ENCODE measurements at places on chromosomes 2 and 18.

GRCh38 chr2:205640716-205641115 lies 41.6 kb upstream of the NRP2 start:
- DNase-seq: no peak

DNA sequence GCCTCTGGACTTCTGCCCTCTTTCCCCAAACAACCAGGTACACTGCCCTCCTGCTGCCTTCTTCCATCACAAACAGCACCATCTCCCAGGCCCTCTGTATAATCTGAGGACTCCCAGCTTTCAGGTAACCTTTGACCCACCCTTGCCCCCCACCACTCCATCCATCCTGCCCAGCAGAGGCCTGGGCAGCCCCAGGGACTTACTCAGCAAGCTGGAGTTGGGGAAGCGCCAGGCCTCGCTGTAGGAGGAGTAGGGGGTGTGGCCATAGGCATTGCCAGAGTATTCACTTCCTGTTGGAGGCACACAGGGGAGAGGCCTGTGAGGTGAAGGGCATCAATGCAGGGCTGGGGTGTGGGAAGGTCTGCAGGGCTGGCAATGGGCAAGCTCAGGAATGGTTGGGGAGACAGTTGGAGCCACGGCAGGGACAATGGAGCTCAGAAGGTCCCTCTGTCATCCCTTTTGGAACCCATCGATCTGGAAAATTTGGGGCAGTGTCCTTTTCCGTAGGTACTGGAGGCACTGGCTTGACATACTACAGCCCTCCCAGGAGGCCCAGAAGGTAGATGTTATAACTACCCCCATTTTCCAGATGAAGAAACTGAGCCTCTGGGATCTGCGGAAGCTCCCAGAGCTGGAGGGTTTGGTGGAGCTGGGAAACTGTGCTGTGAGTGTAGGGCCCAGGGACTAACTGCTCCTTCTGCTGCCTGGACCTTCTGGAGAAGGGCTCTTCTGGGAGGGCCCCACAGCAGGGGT lies 46.3 kb downstream of the PSD4 start:
- DNase-seq: no peak

- DNase-seq: no peak
Observed at GRCh38 chr18:59783138-59783537, 85.9 kb upstream of the CCBE1 start.

GRCh38 chr2:42927334-42928160 lies 135.2 kb upstream of the HAAO start:
- no peak for DNase-seq

DNA sequence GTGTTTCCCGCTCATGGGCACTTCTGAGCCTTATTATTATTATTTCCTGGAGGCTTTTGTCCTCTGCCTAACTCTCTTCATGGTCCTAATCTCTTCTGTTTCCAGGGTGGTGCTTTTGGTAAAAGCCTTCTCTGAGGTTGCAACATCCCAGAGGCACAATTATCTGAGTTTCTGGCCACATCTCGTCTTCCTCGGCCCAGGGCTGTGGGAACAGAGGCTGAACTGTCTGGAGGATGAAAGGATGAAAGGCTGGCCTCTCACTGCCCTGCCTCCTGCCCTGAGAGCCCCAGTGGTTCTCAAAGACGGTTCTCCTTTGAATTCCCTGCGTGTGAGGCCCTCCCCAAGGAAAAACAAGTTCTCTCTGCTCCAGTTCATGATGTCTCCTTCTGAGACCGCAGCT lies 13.8 kb downstream of the GYPC start:
- no peak for DNase-seq

GRCh38 chr2:222998459-222998858 lies 53.5 kb upstream of the KCNE4 start:
- no peak for DNase-seq

DNA sequence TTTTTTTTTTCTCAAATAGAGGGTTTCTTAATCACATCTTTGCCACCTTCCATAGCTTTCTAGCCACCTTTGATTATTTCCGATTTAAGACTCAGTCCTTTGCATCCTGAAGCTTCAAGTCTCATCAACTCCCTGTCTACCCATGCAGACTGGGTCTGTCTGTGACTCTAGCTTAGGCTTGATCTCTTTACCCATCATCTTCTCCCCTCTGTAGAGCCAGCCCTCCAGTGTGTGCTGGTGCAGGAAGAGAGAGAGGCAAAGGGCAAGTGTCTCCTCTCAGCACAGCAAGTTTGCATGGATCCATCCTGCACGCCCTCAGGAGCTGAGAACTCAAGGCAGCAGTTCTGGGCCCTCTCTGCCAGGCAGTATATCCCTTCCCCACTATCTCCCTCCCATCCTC lies 70.4 kb downstream of the HNRNPLL start:
- DNase-seq: no peak

GRCh38 chr2:45172760-45173392 lies 163.6 kb upstream of the SIX2 start:
- DNase-seq: no peak

GRCh38 chr2:194054313-194054712 lies 1602.7 kb upstream of the SLC39A10 start:
- no peak for DNase-seq

DNA sequence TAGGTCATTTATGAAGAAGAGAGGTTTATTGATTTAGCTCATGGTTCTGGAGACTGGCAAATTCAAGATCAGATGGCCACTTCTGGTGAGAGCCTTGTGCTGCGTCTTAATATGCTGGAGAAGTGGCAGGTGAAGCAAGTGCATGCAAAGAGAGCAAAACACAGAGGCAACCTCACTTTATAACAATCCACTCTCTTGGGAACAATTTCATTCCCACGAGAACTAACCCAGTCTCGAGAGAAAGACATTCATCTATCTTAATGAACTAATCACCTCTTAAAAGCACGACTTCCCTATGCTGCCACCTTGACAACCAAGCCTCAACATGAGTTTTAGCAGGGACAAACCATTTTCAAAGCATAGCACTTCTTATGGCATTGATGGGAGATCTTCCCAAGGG lies 186.5 kb upstream of the RASGRP3 start:
- DNase-seq: no peak

DNA sequence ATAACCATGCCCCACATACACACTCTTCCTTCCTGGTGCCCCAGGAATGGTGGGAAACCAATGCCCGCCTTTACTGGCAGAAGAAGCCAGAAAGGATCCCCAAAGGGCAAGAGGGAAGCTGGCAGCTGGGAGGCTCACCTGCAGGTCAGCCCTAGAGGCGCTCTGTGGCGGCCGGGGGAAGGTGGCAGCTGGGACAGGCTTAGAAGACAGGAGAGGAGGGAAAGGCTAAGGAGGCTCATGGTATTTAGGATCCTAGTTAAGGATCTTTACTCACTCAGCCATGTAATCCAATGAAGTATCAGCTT lies 23.8 kb downstream of the ADRA2B start:
- no peak for DNase-seq

All from activated naive CD4-positive, alpha-beta T cell treated with Interleukin-2 at 50 U/mL for 16 hours (primary cell).